ENCODE measurements at places on chromosomes 12 and 14.

- no peak for DNase-seq
Measured at GRCh38 chr14:78873581-78873980, 703.4 kb downstream of the NRXN3 start.

DNA sequence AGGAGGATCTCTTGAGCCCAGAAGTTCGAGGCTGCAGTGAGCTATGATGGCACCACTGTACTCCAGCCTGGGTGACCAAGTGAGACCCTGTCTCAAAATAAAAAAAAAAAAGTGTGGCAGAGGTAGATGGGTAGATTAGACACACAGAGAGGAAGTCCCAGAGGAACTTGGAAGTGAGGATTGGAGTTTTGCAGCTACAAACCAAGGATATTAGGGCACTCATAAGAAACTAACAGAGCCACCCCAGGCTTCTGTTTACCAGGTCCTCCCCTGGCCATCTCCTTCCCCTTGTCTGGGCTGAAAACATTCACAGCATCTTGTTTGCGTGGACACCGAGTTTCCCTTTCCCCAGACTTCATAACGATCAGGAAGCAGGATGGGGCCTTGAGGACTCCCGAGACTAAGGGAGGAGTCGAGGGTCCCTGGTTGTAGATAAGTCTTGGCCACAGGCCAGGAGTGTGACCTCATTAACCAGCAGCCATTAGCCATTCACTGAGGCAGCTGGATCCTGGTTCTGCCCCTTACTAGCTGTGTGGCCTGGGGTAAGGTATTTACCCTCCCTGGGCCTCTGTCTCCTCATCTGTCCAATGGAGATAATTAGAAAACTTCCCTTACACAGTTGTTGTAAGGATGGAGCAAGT is 2.1 kb downstream of the MAP1LC3B2 start:
- no peak for DNase-seq

DNA sequence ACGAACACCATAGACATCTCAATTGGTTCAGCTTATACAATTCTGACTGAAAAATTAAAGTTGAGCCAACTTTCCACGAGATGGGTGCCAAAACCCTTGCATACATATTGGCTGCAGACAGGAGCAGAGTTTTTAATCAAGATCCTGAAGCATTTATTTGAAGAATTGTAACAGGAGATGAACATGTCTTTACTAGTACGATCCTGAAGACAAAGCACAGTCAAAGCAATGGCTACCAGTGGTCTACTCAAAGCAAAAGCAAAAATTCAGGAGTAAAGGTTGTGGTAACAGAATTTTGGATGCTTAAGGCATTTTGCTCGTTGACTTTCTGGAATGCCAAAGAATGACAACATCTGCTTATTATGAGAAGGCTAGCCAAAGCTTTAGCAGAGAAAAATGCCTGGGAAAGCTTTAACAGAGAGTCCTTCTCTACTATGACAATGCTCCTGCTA is 20.7 kb downstream of the ZDHHC17 start:
- no peak for DNase-seq

GRCh38 chr14:92401561-92401960 is 78.6 kb downstream of the SLC24A4 start:
- no peak for DNase-seq

GRCh38 chr12:19953734-19954133 is 414.6 kb upstream of the PDE3A start:
- no peak for DNase-seq

DNA sequence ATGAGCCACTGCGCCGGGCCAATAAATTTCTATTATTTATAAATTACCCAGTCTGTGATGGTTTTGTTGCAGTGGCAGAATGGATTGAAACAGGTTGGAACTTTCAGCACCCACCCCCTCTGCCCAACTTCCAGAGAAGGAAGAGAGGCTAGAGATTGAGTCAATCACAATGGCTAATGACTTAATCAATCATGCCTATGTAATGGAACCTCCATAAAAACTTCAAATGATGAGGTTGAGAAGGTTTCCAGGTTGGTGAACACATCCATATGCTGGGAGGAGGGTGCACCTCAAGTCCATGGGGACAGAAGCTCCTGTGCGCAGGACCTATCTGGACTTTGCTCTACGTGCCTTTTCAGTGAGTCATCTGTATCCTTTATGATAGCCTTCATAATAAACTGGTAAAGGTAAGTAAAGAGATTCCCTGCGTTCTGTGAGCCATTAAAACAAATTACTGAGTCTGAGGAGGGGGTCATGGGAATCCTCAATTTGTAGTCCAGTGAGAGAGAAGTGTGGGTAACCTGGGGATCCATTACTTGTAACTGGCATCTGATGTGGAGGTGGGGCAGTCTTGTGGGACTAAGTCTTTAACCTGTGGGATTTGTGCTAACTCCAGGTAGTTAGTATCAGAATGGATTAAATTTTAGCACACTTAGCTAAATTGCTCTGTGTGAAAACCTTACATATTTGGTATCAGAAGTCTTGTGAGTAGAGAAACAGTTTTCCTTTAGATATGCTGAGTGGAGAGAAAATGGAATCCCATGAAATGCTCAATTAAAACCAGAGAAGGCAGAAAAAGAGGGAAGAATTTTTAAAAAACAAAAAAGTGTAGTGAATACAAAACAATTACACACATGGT is 11.7 kb upstream of the NGDN start:
- no peak for DNase-seq

GRCh38 chr14:80275208-80275850 is 64.0 kb upstream of the DIO2 start:
- no peak for DNase-seq

GRCh38 chr14:30210630-30211029 is 283.0 kb upstream of the PRKD1 start:
- no peak for DNase-seq

DNA sequence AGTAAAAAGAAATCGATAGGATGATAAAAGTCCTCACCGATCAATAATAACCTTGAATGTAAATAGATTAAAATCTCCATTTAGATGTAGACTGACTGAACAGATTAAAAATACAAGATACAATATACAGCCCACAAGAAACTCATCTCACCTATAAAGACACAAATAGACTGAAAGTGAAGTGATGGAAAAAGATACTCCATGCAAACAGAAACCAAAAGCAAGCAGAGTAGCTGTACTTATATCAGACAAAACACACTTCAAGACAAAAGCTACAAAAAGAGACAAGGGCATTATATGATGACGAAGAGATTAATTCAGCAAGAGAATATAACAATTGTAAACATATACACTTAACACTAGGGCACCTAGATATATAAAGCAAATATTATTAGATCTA is 444.8 kb downstream of the RGS6 start:
- no peak for DNase-seq

- DNase-seq = no peak
Measured at GRCh38 chr14:100777366-100777817, 48.5 kb upstream of the MEG3 start.

GRCh38 chr12:122887819-122888212 is 8.1 kb downstream of the VPS37B start:
- no peak for DNase-seq

DNA sequence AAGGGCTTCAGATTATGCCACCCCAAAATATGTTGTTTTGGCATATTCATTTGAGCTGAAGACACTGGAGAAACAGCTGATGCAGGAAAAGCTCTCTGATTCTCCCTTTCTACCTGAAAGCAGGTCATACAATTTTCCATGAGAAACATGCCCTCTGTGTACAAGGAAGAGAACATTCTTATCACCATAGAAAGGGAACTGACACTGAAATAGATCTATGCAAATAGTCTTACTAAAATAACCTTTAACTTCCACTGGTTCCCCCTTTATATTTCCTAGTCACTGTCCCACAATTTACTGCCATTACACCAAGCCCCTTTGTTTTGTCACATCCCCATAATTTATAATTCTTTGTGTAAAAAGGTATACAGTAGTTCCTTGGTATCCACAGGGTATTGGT is 9.6 kb upstream of the PHC1 start:
- no peak for DNase-seq

DNA sequence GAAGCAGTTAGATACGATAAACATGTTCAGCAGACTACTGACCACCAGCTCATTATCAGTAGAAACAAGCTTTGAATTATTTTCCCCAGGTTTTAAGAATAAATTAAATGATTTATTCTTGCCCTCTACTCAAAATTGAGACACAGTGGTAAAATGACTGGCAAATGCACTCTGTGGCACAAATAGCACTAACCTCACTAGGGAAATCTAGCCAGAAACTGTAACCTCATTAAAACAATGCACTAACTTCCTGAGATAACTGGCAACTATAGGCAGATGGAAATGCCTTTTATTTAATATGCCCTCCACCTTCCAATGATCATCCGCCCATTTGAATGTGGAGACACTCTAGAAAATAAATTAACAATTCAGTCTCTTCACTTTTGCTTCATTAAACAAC is 33.2 kb downstream of the CPNE8 start:
- no peak for DNase-seq

GRCh38 chr12:75738486-75738885 is 227.1 kb upstream of the KRR1 start:
- DNase-seq = no peak

DNA sequence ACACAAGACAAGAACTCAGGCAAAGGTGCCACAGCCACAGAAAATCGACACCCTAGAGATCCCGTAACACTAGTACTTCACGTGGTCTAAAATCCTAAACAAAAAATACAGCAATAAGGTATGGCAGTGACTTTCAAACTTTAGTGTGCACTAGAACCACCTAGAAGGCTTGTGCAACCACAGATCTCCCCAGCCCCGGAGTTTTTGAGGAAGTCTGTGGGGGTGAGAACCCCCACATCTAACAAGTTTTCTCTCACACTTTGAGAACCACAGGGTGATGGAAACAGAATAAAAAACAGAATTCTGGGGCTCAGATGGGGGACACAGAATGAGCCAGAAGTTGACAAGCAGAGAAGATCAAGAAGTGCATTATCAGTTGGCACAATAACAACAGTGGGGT is 254.0 kb downstream of the ANO6 start:
- DNase-seq = no peak

DNA sequence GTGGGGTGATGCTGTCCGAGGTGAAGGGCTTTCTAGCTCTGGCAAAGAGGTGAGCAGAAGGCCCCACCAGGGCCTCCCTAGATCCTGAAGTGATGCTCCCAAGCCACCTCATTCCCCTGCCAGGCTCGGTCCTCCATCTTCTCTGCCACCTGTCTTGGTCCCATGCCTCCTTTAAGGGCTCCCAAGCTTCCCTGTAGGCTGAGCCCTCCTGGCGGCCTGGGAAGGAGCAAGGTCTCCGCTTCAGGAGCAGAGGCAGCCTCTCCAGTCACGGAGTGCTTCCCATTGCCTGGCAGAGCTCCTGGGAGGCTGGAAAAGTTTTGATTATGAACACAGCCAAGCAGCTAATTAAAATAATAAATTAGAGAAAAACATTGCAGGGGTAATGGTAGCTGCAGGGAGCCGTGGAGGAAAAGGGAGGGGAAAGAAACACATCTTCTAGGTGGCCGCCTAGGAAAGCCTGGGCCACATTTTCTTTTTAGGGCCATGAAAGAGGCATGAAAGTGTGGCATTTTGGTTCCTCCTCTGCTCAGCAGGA is 160.0 kb upstream of the PRMT8 start:
- DNase-seq = no peak

- no peak for DNase-seq
Measured at GRCh38 chr14:65332141-65332871, 80.2 kb upstream of the FUT8 start.

DNA sequence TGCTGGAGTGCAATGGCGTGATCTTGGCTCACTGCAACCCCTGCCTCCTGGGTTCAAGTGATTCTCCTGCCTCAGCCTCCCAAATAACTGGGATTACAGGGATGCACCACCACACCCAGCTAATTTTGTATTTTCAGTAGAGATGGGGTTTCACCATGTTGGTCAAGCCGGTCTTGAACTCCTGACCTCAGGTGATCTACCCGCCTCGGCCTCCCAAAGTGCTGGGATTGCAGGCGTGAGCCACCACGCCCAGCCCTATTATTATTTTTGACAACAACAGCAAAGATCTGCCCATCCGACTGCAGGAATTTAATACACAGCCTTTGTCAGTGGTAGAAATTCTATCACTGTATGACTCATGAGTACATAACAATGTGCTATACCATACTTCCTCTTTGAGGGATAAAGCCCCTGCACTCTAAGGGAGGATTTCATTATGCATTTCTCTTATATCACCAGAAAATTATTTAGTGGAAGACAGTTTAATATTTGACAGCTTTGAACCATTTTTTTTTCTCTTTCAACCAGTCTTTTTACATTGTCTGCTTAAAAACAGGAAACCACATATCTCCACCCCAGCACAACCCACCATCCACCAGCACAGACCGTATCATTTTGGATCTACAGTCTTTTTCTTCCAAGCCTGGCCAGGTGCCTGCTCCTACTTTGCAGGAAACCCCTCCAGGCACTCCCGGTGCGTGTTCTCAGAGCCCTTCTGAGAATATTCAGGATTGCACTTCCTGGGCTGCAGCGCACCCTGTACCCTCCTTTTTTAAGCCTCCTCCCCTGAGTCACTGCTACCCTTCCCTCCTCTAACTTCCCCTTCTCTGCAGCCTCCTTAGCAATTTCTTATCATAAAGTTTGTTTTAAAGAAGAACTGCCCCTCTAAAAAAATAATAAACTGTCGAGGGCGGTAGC is 594 bp downstream of the ARHGDIB start:
- no peak for DNase-seq

DNA sequence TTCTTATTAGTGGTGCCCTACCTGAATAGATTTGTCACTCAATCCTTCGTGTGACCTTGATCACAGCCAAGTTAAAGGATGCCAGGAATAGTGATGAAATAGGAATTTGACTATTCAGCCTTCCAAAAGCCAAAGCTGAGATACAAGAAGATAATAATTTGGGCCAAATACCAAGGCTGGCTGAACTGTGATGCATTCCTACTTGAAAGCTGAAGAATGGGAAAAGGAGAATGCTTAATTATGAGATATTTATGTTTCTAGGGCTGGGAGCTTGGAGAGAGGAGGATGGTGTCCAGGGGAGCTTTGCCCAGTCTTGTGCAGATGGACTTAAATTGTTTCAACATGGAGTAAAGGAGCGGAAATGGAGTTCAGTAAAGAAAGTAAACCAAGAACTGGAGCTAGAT is 5.2 kb downstream of the RNASE7 start:
- DNase-seq = no peak

GRCh38 chr12:108511633-108512540 is 3.2 kb upstream of the FICD start:
- DNase-seq = no peak

DNA sequence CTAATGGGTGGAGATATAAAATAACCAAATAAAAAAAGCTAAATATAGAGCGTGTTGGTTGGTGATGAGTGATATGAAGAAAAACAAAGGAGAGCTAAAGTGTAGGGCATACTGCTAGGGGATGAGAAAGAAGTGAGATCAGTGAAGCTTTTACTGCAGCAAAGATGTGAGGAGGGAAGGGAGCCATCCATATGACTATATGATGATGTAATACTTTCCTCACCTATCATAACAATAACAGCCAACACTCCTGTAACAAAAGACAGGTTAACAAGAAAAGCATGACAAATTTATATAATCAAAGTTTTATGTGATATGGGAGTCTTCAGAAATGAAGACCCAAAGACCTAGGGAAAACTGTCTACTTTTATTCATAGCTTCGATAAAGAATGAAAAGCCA is 57.4 kb upstream of the LRFN5 start:
- no peak for DNase-seq

DNA sequence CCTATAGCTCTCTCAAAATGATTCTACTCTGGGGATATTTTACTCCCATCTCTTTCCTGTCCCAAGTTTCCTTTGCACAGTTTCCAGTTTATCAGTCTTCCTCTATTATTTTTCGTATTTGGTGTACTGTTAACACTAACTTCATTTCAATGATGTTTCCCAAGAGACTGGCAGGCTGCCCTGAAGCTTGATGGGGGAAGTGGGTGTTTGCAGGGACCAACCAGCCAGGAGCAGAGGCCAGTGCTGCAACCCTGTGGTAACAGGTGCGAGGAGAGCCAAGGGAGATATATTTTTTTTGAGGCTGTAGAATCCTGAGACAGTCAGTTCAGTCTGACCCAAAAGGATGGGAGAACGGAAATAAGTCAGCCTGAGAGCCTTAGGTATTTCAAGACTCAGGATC is 11.8 kb upstream of the CEBPE start:
- DNase-seq = no peak
